ENCODE measurements at places on chromosomes 12 and 14.
A peak's percentile ranks its signal among the peaks of the same experiment; 100 is the strongest.

DNA sequence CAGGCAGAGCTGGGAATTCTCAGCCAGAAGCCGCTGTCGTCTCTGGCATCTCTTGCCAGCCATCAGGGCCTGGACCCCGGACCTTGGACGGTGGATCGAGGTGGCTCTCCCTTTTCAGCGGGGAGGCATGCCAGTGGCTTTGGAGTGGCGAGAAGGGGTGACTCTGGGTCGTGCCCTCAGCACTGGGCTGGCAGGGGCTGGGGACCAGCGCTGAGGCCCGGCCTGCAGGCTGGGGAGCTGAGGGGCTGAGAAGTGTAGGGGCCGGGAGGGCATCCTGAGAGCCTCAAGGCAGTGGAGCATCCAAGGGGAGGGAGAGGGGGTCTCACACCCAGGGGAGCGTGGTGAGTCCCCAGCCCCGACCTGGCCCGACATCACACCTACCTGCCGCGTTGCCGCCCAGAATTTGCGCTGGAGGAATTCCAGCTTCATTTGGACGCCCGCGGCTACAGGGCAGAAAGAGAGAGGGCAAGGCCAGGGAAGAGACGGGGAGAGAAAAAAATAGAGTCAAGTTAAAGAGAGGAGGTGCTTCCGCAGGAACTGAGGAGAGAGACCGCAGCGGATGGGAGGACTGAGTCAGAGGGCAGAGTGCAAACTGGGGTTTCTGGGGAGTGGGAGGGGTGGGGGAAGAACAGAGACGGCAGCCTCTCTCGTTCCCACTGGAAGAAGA is 9.0 kb upstream of the LRTM2 start:
- DNase-seq = peak; percentile 84

DNA sequence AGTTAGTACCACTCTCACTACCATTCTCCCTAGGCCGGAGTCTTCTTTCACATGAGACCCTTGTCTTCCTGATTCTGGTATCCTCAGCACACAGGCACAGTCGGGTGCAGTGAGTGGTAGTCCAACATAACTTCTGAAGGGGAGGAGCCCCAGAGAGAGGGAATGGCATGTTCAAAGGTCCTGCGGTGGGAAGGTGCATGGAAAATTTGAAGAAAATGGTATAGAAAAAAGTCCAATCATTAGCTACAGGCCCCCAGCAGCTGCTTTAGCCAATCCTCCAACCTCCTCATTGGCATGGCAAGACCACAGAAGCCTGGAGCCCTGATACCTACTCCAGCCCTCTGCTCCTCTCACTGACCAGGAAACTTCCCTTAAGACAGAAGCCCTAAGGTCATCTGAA is 96.6 kb downstream of the ZFP36L1 start:
- no peak for DNase-seq

DNA sequence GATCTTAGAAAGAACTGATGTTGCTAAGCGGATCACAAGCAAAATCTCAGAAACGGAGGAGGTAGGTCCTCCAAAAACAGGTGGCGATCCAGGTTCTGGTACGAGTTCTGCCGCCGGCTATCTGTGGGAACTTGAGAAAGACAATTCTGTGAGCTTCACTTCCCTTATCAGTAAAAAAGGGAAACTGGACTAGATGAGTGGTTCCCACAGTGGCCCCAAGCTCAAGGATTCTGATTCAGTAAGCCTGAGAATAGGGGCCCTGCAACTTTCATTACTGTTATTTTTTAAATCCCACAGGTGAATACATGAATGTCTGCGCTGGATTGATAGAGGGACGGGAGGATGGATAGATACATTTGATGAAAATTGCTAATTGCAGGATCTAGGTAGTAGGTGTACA is 160.2 kb downstream of the PPM1H start:
- DNase-seq = peak; percentile 73

- DNase-seq = peak; percentile 93
Observed at GRCh38 chr12:125183187-125184067, 118.2 kb downstream of the AACS start.

- DNase-seq = no peak
Observed at GRCh38 chr12:95116773-95117172, 43.4 kb upstream of the NR2C1 start.

- no peak for DNase-seq
Observed at GRCh38 chr14:95953111-95953724, 76.6 kb downstream of the TUNAR start.

- DNase-seq = no peak
Observed at GRCh38 chr12:32820376-32820931, 64.8 kb upstream of the YARS2 start.
